ENCODE measurements at places on chromosomes 2 and 18.

GRCh38 chr2:65722028-65722778, 289.8 kb upstream of the SPRED2 start:
- no peak for DNase-seq

GRCh38 chr18:22632191-22632590, 214.5 kb upstream of the CTAGE1 start:
- DNase-seq = no peak

DNA sequence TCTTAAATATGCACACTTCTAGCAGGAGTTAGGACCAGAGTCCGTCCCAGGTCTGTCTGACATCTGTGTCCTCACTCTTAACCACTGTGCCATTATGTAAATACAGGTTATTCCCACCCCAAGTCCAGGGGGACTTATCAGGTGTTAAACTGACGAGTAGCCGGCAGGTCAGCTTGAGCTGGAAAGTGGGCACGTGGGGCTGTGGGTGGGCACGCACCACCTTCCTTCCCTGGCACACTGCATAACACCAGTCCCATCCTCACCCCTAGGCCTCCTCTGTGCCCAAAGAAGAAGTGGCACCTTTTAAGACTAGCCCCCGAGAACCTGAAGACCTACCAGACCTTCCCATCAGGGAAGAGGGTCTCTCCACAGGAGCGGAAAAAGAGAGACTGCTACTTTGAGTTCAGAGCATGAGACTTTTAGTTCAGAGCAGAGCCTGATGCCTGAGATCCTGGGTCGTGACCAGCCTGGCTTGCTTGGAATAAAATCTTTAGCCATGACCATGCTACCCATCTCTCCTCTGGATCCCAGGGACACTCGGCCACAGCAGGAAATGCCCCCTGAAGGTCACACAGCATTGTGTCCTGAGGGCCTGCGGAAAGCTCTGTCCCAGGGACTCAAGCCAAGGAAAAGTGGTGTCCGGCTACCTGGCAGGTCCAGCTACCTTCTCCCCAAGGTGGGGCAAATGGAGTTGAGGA, 62.0 kb downstream of the CIB4 start:
- DNase-seq = no peak

- DNase-seq = no peak
Measured at GRCh38 chr18:9400197-9400596, 65.6 kb downstream of the TWSG1 start.

DNA sequence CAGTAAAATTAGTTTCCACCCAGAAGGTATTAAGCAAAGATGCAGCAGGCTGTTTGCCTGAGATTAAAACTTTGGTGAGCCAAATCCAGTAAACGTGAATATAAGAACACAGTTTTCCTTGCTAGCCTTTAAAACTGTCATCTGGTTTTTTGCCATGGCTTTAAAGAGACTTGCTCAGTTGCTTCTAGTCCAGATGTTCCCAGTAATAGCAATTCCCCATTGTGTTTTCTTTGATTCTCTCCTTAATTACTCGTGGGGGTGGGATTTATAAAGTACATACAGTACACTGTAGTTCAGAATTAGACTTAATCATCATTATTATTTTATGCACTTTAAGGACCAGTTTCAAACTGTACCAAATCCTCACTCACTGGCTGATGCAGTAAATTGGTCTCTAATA, 303.5 kb upstream of the ZNF804A start:
- no peak for DNase-seq
